ENCODE measurements at places on chromosomes 4 and X. TPM values are rescaled to one million over a fixed set of nuclear protein-coding genes. Genes with fewer than 3 reads are reported as not detected.

DNA sequence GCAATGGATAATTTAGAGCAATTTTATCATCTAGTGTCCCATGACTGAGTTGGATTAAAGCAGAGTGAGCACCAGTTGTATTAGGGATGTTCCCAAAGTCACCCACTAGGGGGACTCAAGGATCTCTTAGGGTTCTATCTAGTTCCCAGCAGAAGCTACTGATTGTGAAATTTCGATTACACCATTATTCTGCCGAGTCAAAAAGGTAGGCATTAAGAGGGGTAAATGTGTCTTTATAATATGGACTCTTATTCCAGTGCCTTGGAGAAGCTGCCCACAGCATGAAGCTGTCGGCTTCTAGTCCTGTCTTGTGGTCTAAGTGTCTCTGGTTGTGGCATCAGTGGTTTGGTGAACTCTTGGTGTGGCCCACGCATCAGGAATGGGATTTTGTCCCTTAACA, 53.3 kb downstream of the RGS12 start:
- no peaks in the 10 kb centered on the region for H3K27me3 ChIP-seq
- peaks cover 17% of the 10 kb centered on the region for H3K4me1 ChIP-seq
- H3K27ac ChIP-seq = no peak overlapping the region
- DNase-seq = peak; percentile 50

- no peaks in the 10 kb centered on the region for H3K4me1 ChIP-seq
- no peaks in the 10 kb centered on the region for H3K27me3 ChIP-seq
- H3K27ac ChIP-seq = no peak overlapping the region
- DNase-seq = no peak
Measured at GRCh38 chrX:144896323-144896722, 351.0 kb upstream of the SPANXN1 start.

- no peak overlapping the region for H3K27ac ChIP-seq
- no peak overlapping the region for H3K4me3 ChIP-seq
- H3K27me3 ChIP-seq = no peaks in the 10 kb centered on the region
- no peaks in the 10 kb centered on the region for H3K4me1 ChIP-seq
- H3K36me3 ChIP-seq = no peaks in the 10 kb centered on the region
Measured at GRCh38 chr4:29309050-29309449, 1411.1 kb upstream of the PCDH7 start.

- H3K4me3 ChIP-seq = no peak overlapping the region
- H3K27me3 ChIP-seq = peaks cover 2% of the 10 kb centered on the region
- H3K36me3 ChIP-seq = no peaks in the 10 kb centered on the region
- DNase-seq = no peak
Measured at GRCh38 chr4:36573441-36573840, 292.0 kb downstream of the DTHD1 start.

- no peak for DNase-seq
- peaks cover 19% of the 10 kb centered on the region for H3K36me3 ChIP-seq
- H3K27ac ChIP-seq = peak overlapping the region; percentile 58
Measured at GRCh38 chr4:145182222-145182621, 1.8 kb upstream of the OTUD4 start.

DNA sequence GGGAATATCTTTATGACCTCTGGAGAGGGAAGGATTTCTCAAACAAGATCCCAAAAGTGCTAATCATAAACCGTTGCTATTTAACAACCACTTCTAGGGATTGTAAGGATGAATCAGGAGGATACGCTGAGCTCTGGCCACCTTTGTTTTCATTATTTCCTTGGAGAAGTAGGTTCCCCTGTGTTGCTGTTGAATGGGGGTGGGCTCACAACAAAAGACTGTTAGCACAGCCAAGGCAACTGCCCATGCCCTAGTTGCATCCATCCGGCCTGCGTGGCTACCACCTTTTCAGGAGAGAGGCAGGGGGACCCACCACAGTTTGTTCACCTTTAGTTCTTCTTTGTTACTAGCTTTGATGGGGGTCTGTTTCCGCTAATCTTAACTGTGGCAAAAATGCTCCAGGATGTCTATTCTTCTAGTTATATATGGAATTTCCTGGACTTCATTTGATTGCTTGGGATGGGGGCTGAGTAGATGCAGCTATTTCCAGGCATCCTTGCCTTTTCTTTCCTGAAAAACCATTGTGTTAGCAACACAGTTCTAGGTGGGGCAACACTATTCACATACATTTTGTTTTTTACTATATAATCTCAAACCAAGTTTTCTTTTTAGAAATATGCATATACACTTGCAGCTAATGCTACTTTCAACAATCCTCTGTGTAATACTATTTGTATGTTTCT, 95.4 kb downstream of the KDR start:
- no peaks in the 10 kb centered on the region for H3K4me1 ChIP-seq
- H3K4me3 ChIP-seq = no peak overlapping the region
- H3K27ac ChIP-seq = no peak overlapping the region
- no peak for DNase-seq
- H3K27me3 ChIP-seq = peaks cover 4% of the 10 kb centered on the region
- H3K36me3 ChIP-seq = no peaks in the 10 kb centered on the region

The NAA11 gene
- not detected for total RNA-seq

DNA sequence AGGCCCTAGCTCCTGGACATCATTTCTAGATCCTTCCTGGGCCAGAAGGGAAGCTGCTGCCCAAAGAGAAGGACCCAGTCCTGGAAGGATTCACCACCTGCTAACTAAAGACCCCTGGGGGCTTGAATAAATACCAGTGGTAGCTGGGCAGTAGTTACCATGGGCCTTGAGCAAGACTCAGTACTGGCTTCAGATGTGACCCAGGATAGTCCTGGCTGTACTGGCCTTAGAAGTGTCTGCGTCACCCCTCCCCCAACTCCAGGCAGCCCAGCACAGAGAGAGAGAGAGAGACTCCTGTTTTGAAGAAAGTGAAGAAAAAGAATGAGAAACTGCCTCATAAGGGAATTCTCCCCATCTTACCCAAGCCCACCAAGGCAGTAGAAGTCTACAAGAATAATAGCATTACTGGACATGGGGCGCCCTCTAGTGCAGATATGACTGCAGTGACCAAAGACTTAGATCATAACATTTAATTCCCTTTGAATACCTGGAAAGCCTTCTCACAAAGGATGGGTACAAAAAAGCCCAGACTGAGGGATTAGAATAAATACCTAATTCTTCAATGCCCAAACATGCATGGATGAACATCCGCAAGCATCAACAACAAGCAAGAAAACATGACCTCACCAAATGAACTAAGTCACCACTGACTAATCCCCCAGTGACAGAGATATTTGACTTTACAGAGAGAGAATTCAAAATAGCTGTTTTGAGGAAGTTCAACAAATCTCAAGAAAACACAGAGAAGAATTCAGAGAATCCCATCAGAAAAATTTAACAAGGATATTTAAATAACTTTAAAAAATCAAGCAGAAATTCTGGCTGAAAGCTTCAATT, 171.8 kb downstream of the HNRNPD start:
- peaks cover 3% of the 10 kb centered on the region for H3K4me1 ChIP-seq
- DNase-seq = peak; percentile 72
- H3K27me3 ChIP-seq = peaks cover 2% of the 10 kb centered on the region
- no peak overlapping the region for H3K27ac ChIP-seq

The KCNE5 gene
- 0.35 TPM for total RNA-seq

DNA sequence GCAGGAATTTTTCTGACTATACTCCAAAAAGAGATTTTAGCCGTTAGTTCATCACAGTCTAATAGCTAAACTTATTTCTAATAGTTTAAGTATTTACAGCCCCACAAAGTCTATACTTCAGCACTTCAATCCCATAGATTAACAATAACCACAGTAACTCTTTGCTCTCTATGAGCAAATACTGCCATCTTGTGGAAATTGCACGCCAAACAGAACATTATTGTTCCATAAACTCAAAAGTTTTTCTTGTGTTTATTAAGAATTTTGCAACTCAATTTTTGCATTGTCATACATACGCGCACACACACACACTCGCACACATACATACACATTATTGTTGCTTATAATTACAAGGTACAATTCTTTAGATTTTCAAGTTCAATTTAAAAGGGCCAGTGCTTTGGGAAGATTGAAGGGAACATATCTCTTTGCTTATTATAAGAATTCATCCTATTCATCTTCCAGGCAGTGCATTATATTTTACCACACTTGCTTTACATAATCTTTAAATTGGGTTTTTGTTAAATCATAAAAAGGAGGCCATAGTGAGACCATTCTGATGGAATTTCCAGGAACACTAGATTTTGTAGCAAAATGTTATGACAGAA, 63.8 kb upstream of the ATOH1 start:
- no peak overlapping the region for H3K4me3 ChIP-seq
- peaks cover 1% of the 10 kb centered on the region for H3K27me3 ChIP-seq
- H3K4me1 ChIP-seq = no peaks in the 10 kb centered on the region

DNA sequence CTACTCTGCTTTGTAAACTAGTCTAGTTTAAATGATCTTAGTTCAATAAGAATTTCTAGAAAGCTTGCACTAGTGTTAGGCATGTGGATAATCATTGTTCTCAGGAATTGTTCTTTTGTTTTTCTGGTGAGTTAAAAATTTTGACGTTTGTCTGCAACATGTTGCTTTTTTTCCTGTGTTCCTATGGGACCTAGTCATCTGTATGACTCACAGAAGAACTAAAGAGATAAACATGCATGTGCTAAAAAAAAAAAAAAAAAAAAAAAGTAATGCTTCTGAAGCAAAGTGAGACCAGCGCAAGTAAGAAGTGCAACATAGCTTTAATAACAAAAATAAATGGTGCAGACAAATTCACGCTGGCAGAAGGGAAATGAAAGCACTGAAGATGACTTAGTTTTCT, 471.2 kb downstream of the IQCM start:
- no peaks in the 10 kb centered on the region for H3K4me1 ChIP-seq
- DNase-seq = no peak
- no peaks in the 10 kb centered on the region for H3K36me3 ChIP-seq
- no peak overlapping the region for H3K27ac ChIP-seq
- H3K4me3 ChIP-seq = no peak overlapping the region
- H3K27me3 ChIP-seq = no peaks in the 10 kb centered on the region

The PCDH18 gene
- total RNA-seq = not detected

The GPR50 gene
- not detected for total RNA-seq

- DNase-seq = no peak
- no peaks in the 10 kb centered on the region for H3K4me1 ChIP-seq
- peaks cover 3% of the 10 kb centered on the region for H3K27me3 ChIP-seq
- no peaks in the 10 kb centered on the region for H3K36me3 ChIP-seq
- H3K27ac ChIP-seq = no peak overlapping the region
Measured at GRCh38 chrX:8868070-8868773, 67.0 kb upstream of the FAM9A start.

DNA sequence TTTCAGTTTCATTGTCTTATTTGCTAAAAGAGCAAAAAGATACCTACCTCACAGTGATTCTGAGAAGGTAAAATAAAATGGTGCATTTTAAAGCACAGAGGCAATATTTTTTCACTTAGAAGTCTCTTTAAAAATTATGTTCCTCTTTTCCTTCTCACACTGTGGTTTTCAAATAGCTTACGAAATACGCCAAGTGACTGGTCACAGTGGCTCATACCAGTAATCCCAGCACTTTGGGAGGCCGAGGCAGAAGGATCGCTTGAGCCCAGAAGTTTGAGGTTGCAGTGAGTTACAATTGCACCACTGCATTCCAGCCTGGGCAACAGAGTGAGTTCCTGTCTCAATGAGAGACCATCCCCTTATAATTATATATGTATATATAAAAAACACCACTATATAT, 372.6 kb downstream of the FBXO8 start:
- no peaks in the 10 kb centered on the region for H3K36me3 ChIP-seq
- no peak for DNase-seq
- no peaks in the 10 kb centered on the region for H3K27me3 ChIP-seq
- H3K4me1 ChIP-seq = no peaks in the 10 kb centered on the region
- H3K27ac ChIP-seq = no peak overlapping the region

- H3K27me3 ChIP-seq = no peaks in the 10 kb centered on the region
- peaks cover 29% of the 10 kb centered on the region for H3K4me1 ChIP-seq
- no peaks in the 10 kb centered on the region for H3K36me3 ChIP-seq
- no peak overlapping the region for H3K27ac ChIP-seq
Measured at GRCh38 chrX:18889346-18890048, 94.4 kb downstream of the PHKA2 start.

DNA sequence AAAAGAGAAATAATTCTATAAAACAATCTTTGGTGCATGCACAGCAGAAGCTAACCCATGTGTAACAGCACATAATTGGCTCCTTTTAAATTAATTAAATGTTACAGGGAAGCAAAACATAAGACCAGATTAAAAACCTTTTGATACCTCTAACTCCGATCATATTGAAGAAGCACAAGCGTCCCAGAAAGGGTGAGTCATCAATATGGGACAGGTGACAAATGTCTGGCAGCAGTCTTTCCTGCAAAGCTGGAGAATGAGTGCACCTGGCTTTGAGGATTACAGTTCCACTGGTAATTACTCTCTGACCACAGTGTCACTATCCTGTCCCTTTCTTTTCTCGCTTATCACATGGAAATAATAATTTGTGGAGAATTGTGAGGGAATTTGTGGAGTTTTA, 94.6 kb downstream of the FAM9B start:
- DNase-seq = no peak
- no peak overlapping the region for H3K4me3 ChIP-seq
- no peaks in the 10 kb centered on the region for H3K4me1 ChIP-seq
- peaks cover 7% of the 10 kb centered on the region for H3K27me3 ChIP-seq
- no peak overlapping the region for H3K27ac ChIP-seq

DNA sequence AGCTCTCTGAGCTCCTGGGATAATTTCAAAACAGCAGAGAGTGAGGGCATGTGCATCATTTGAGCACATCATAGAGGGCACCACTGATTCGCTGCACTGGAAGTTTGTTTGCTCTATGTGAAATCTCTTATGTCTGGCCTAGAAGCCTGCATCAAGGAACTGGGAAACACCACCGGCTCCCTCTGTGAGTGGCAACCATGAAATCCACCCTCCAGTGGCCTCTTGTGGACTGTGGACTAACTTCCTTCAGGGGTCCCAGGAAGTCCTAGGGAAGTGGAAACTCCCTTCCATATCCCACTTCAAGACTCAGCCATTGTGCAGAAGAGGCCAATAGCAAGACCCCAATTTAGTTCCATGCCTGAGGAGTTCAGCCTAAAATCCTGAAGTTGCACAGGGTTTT, 48.0 kb upstream of the IGFBP7 start:
- H3K4me3 ChIP-seq = no peak overlapping the region
- H3K27ac ChIP-seq = no peak overlapping the region
- H3K4me1 ChIP-seq = peaks cover 2% of the 10 kb centered on the region
- H3K27me3 ChIP-seq = peaks cover 21% of the 10 kb centered on the region
- no peak for DNase-seq
